ENCODE measurements at places on chromosomes 12 and 14.

DNA sequence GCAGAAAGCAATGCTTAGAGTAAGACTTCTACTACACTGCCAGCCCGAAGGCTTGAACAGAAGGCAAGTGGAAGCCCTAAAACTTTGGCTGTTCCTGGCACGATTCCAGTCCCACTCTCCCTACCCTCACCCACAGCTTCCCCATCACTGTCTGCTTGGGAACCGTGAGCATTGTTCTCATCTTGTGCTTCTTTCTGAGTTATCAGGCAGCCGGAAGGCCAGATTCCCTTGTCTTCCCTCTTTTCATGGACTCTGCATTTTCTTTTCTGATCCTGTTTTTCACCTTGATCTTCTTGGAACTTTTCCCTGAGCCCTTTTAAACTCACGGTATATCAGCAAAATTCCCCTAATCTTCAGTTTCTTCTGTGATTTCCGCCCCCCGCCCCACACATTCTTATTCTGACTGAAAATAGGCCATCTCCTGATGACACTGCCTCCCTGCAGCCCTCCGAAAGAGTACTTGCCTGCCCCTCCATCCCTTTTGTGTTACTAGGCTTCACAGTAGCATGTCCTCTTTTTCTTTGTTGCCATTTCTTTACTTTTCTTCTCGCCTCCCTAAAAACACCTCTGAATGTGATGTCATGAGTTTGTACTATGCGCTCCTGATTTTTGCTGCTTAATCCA is 29.9 kb downstream of the RCOR1 start:
- DNase-seq = no peak

DNA sequence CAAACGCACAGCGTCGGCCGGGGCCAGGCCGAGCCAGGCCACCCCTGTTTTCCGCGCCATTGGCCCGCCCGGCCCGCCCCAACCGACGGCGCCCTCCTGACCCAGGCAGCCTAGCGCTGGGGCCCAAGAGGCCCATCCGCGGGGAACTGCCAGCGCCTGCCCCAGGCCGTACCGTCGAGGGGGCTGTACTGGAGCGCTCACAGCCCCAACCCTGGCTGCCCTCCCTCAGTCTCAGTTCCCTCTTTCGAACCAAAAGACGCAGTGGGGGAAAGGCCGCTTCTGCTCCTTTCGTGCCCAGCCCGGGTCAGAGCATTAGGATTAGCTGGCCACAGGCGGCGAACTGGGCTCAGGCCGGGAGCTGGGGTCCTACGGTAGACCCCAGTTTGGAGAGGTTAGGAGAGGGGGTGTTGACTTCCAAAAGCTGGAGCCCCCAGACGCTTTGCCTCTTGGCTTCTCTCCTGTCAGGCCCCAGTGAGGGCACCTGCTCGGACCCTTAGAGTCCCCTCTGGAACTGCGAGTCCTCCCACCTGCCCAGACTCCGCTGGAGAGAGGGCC is 1.9 kb downstream of the NKX2-1 start:
- DNase-seq = no peak

DNA sequence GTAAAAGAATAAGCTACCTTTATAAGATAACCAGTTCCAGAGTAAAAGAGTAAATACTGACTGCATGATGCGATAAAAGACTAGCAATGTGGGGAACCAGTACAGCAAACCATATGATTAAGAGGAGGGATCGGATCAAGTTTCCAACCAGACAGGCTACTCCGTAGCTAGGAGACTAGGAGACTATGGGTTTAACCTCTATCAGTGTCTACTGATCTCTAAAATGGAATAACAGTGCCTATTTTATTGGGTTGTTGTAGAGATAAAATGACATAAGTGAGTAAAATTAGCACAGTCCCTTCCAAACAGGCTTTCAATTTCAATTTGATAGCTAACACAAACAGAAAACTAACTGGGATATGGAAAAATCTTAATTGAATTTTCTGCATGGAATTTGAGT is 76.0 kb downstream of the PAWR start:
- no peak for DNase-seq

DNA sequence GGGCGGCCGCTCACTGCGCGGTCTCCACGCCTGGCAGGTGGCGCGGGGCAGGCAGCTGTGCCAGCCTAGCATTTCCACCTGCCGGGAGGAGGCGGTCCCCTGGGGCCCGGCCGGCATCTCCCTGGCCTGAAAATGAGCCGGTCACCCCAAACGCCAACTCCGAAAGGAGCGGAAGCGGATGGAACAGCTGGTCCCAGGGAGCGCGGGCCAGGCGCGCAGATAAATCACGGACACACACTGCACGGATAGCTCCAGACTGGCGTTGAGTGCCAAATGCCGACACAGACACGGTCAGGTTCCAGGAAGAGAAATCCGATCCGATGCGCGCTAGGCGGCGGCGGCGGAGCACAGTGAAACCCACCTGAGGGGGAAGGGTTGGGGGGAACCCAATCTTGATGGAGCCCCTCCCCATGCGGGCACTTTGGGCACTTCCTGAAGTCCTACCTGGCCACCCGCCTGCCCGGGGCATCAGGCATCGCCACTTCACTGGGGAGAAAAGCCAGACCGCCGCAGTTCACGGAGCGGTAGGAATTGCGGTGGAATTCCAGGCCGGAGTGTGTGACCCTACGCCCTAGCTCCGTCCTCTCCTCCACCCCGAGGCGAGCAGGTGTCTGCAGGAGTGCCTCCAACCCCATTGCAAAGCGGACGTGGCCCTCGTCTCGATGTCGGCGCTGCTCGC is 624 bp upstream of the PLEKHD1 start:
- no peak for DNase-seq

- no peak for DNase-seq
These were observed 15.7 kb downstream of the ANO6 start for GRCh38 chr12:45231515-45232145.

GRCh38 chr14:100346306-100347091 is 23.4 kb downstream of the SLC25A47 start:
- no peak for DNase-seq

Data from naive B cell (primary cell).